Activated naive CD8-positive, alpha-beta T cell treated with anti-CD3 and anti-CD28 coated beads, Interleukin-2, amount 10 ng/mL, durations not matched to agents 7 days and 5 days (primary cell): ENCODE measurements at places on chromosomes 7 and 10. TPM values are rescaled to one million over a fixed set of nuclear protein-coding genes. Genes with fewer than 3 reads are reported as not detected.

SYCE1 gene
- total RNA-seq, result 2.1 TPM

STEAP4 gene
- not detected for total RNA-seq

GRCh38 chr10:14659626-14660196 is 115.0 kb downstream of the FAM107B start:
- peak; percentile 66 for DNase-seq

CPA2 gene
- not detected for total RNA-seq

DNA sequence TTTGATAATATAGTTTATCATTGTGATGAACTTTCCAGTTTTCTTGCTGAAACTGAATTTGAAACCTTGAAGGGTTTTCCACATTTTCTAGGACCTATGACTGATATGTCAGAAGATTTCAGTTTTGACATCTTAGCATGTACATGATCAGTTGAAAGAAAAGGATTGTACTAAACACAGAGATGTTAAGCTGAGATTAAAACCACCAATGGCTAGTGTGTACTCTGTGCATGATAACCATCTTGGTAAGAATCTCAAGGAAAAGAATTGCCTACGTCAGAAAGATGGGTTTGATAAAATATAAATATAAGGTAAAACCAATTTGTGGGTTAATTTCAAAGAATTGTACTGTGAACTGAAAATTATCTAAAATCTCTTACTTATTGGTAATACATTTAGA is 776.4 kb downstream of the GATA3 start:
- DNase-seq, result no peak

GRCh38 chr7:148031019-148031418 is 559.5 kb upstream of the C7orf33 start:
- no peak for DNase-seq

SDHAF3 gene
- total RNA-seq, result 22.3 TPM

H2BK1 gene
- total RNA-seq, result 1.6 TPM

DNA sequence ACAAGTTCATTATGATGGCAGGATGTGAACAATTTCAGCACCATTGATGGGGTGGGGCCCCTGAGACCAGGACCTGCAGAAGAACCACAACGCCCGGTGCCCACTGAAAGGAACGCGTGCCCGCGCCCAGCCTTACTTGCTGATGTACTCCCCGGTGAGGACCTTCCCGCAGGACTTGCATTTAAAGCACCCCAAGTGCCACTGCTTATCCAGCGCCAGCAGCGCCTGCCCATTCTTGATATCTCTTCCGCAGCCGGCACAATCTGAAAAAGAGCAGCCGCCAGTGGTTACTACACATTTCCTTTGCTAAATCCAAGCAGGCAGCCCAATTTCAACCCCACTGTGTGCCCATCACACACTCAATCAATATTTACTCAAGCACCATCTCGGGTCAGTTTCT is 110.6 kb downstream of the ABLIM1 start:
- no peak for DNase-seq

DNA sequence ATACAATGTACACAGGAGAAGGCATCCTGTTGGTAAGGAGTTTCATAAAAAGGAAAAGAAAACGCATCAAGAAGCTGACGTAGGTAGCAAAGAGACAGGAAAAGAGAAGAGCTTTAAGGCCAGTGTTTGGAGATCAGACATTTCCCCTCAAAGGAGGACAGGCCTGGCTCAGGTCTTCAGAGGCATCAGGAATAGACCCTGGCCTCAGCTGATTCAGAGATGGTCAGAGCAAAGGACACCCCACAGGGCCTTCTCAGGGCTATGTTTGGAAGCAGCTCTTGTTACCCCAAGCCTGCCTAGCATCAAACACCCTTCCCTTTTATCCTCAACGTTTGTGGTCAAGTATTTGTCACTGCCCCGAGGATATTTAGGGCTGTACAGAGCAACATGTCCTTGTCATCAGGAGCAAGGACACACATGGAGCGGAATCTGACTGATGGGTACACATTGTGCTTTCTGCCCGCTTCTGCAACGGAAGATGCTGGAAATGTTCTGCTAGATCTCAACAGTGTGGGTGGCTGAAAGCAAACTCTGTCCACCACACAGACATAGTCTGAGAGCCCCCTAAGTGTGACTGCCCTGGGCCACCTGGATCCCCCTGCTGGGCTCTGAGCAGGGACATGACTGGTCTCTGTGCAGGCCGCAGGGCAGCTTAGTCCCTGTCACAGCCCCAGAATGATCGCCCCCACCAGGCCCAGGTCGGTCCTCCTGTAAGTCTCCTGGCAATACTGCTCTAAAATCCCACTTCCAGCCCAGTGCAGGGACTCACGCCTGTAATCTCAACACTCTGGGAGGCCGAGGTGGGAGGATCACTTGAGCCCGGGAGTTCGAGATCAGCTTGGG is 1.0 kb upstream of the ZDHHC4 start:
- no peak for DNase-seq

DNA sequence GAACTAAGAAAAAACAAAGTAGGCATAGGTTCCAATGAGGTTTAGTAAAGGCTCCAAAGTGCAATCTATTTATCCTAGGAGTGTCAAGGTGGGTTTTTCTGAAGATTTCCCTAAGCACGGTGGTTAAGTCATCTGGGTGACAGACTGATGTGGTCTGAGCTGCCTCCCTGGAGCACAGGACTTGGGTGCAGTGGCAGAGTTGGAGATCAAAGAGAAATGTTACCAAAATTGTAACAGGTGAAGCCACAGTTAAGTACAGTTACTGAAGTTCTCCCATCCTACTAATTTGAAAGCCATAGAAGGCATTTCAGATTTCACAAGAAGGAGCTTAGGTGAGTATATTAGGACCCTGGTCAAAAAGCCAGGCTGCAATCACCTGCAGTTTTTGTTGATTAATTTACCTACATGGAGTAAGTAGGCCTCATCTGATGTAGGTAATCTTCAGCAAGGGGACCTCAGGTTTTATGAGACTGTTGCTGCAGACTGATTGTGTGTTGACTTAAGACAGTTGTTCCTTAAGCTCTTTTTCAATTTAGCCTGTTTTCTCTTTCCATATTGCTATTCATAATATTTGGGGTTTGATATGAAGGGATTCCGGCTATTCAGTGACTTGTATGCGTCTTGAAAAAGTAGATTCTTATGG is 3.0 kb downstream of the DLX6 start:
- DNase-seq, result no peak

DNA sequence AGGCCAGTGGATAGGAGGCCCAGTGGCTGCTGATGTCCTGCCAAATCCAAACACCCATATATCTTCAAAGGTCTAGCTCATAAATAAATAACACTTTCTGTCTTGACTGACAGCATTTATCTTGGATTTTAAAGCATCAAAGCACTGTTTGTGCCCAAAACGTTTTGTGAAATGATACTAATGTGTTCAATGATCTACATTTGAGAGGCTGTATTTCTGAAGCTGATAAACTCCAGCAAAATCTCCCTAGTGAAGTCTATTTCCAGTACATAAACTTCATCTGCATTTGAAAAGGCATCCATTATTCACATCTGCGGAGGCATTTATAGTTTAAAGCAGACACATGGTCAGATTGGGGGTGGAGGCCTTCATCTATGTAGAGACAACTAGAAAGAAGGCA is 276.3 kb downstream of the HPSE2 start:
- DNase-seq, result no peak

SPDYE11 gene
- not detected for total RNA-seq

GRCh38 chr7:136665878-136666509 is 202.5 kb upstream of the CHRM2 start:
- DNase-seq, result no peak

DNA sequence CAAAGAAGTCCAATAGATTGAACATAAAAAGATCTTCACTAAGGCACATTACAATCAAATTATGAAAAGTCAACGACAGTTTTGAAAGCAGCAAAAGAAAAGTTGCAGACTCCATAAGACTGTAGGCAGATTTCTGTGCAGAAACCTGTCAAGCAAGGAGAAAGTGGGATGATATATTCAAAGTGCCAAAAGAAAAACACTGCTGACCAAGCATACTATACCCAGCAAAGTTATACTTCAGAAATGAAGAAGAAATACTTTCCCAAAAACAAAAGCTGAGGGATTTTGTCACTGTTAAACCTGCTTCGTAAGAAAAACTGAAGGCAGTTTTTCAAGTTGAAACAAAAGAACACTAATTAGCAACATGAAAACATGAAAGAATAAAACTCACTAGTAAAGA is 145.5 kb downstream of the ZEB1 start:
- no peak for DNase-seq

DNA sequence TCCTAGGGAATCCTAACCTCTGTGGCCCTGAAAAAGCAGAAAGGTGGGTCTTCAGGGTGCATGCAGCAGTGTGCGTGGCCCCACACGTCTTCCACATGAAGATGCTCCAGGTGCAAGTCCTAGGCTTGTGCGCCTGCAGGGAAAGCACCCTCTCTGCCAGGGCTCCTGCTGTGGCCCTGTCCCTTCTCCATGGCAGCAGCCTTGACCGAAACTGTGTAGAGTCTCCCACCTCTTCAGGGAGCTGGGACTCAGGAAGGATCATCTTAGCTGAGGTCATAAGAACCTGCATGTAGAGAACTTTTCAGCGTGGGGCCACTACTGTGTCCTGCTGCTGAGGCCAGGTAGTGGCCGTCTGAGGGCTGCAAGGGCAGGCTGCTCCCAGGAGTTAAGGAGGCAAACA is 6.3 kb upstream of the CSGALNACT2 start:
- DNase-seq, result no peak

RASA4B gene
- total RNA-seq, result 18.0 TPM

CYP3A7 gene
- not detected for total RNA-seq

ITPRID1 gene
- not detected for total RNA-seq

GRCh38 chr10:105073999-105074398 is 432.9 kb downstream of the SORCS3 start:
- no peak for DNase-seq

- DNase-seq, result no peak
Measured at GRCh38 chr7:72003236-72003635, 408.9 kb downstream of the CALN1 start.

GRCh38 chr7:141737118-141737835 is 881 bp upstream of the SSBP1 start:
- DNase-seq, result no peak

NPY4R2 gene
- not detected for total RNA-seq

DNA sequence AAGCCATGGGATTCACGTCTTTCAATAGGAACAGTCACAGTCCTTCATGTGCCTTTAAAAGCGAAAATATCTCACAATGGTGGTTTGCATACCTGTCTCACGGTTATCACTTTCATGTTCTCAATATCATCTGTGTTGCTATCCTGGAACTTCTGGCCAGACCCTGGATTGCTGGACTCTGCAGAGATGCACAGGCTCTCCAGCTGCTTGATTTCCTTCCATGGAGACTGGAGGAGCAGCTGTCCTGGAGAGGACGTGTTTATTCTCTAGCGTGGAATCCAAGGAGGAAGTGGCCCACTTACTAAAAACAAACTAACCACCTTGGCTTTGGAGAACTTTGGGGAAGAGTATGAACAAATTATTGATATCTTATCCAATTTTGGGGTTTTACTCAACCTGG is 16.5 kb downstream of the BTBD16 start:
- no peak for DNase-seq

DNA sequence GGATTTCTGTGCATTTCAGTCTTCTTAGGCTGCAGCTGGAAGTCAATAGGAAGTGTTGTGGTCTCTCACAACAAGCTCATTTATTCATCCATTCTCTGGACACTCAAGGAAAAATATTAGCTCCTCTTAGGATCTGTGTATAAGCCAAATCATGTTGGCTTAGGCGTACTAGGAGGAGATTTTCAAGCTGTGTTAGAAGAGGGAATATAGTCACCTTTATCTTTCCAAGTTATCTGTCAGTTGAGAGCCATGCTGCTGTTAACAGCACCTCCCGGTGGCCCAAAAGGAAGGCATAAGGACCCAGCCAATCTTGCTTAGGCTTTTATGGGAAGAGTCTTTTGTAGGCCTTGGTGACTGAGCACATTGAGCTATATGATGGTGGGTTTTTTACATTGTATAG is 220.0 kb downstream of the LRMDA start:
- DNase-seq, result no peak

GRCh38 chr7:28984631-28985030 is 26.5 kb upstream of the TRIL start:
- DNase-seq, result no peak

GRCh38 chr7:150425670-150426069 is 24.8 kb upstream of the GIMAP8 start:
- DNase-seq, result no peak

GRCh38 chr7:98123365-98123696 is 16.7 kb downstream of the LMTK2 start:
- no peak for DNase-seq

- peak; percentile 63 for DNase-seq
Measured at GRCh38 chr10:118241229-118242137, 100.6 kb downstream of the FAM204A start.

- no peak for DNase-seq
Measured at GRCh38 chr7:80393786-80394185, 118.1 kb downstream of the GNAT3 start.

- DNase-seq, result no peak
Measured at GRCh38 chr7:94662548-94662947, 6.6 kb upstream of the SGCE start.

LIPK gene
- total RNA-seq, result not detected

DNA sequence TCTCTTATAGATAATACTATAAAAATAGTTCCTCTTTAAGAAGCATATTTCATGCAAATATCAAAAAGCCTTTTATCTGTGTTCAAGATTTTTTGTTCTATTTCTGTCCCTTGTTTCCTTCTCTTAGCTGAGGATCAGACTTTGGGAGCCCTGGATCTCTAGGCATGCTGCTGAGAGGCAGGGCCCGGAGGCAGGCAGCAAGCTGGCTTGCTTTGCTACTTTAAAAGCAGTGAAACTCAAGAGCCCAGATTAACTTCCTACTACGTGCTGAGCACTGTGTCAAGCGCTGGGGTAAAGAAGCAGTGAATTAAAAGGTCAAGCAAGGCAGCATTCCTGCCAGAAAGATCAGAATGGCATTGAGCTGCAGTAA is 31.0 kb upstream of the ARID5B start:
- DNase-seq, result no peak

- DNase-seq, result no peak
Measured at GRCh38 chr7:15508258-15508657, 53.6 kb downstream of the AGMO start.

KCND2 gene
- total RNA-seq, result not detected

GRCh38 chr10:129032372-129033313 is 434.4 kb upstream of the MGMT start:
- DNase-seq, result no peak
